ENCODE measurements at places on chromosomes 13 and 19. TPM values are rescaled to one million over a fixed set of nuclear protein-coding genes. Genes with fewer than 3 reads are reported as not detected.

C19orf81 gene
- not detected for total RNA-seq

CLDND2 gene
- 8.5 TPM for total RNA-seq

MYDGF gene
- 49.6 TPM for total RNA-seq

NKG7 gene
- 410 TPM for total RNA-seq

ZNF460 gene
- 46.6 TPM for total RNA-seq

KLF5 gene
- 5.4 TPM for total RNA-seq

PGLYRP1 gene
- total RNA-seq = not detected

USPL1 gene
- total RNA-seq = 16.7 TPM

ZNF726 gene
- total RNA-seq = 16.7 TPM

NXNL1 gene
- not detected for total RNA-seq

ZNF793 gene
- total RNA-seq = 4.7 TPM

CEACAM7 gene
- not detected for total RNA-seq

ERICH6B gene
- not detected for total RNA-seq

ETHE1 gene
- 69.1 TPM for total RNA-seq

SYNE4 gene
- 1.8 TPM for total RNA-seq

FGF22 gene
- not detected for total RNA-seq

ZNF442 gene
- 1.3 TPM for total RNA-seq

RFPL4A gene
- total RNA-seq = not detected

KLK13 gene
- not detected for total RNA-seq

CATSPERD gene
- total RNA-seq = not detected

ZNF296 gene
- total RNA-seq = 6.3 TPM

TPP2 gene
- 77.8 TPM for total RNA-seq

CGB1 gene
- not detected for total RNA-seq

TBC1D17 gene
- total RNA-seq = 30.8 TPM

UQCRFS1 gene
- total RNA-seq = 34.6 TPM

ZSCAN5C gene
- not detected for total RNA-seq

TEAD2 gene
- not detected for total RNA-seq

GPX4 gene
- 174 TPM for total RNA-seq

STOML3 gene
- not detected for total RNA-seq

CBLC gene
- total RNA-seq = not detected

CBY2 gene
- total RNA-seq = not detected

PDE4A gene
- total RNA-seq = 54.2 TPM

LCP1 gene
- 1,296 TPM for total RNA-seq

DMAC2 gene
- 47.0 TPM for total RNA-seq

ZNF667 gene
- total RNA-seq = 0.71 TPM

IFNL1 gene
- 0.29 TPM for total RNA-seq

FCER2 gene
- total RNA-seq = 0.29 TPM

CILP2 gene
- 0.24 TPM for total RNA-seq

SMAD9 gene
- total RNA-seq = not detected

All from activated CD8-positive, alpha-beta T cell treated with anti-CD3 and anti-CD28 coated beads, Interleukin-2, amount 10 ng/mL, durations not matched to agents 7 days and 5 days (primary cell).